ENCODE measurements at places on chromosomes 4 and X. TPM values are rescaled to one million over a fixed set of nuclear protein-coding genes. Genes with fewer than 3 reads are reported as not detected.

The MAP7D2 gene
- total RNA-seq, result 5.3 TPM

The NDNF gene
- total RNA-seq, result not detected

The RPL36A gene
- total RNA-seq, result 729 TPM

The STPG2 gene
- not detected for total RNA-seq

The FAM47E gene
- total RNA-seq, result 6.8 TPM

GRCh38 chr4:2141022-2141761 is 82.1 kb downstream of the NAT8L start:
- no peaks in the 10 kb centered on the region for H3K36me3 ChIP-seq
- no peak overlapping the region for H3K4me3 ChIP-seq
- DNase-seq, result no peak
- H3K4me1 ChIP-seq, result no peaks in the 10 kb centered on the region
- H3K27ac ChIP-seq, result no peak overlapping the region
- no peaks in the 10 kb centered on the region for H3K27me3 ChIP-seq

DNA sequence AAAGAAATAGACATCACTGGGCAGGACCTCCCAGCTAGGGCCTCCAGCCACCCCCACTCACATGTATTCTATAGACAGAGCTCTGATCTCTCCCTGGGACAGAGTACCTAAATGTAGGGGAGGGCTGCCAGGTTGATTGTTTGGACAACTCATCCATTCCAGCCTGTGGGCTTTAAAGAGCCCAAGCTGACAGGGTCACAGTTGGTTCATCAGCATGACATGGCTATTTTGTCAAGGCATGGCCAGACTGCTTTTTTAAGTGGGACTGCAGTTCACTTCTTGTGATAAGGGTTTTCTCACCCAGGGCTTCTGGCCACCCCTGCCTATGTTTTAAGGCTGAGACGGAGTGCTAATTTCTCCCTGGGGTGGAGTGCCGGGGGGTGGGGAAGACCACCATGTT is 63.3 kb downstream of the KLHL4 start:
- H3K4me3 ChIP-seq, result no peak overlapping the region
- no peak for DNase-seq
- H3K27me3 ChIP-seq, result no peaks in the 10 kb centered on the region
- H3K36me3 ChIP-seq, result no peaks in the 10 kb centered on the region

GRCh38 chr4:161792991-161793390 is 370.8 kb downstream of the FSTL5 start:
- H3K4me3 ChIP-seq, result no peak overlapping the region
- no peak overlapping the region for H3K27ac ChIP-seq
- no peak for DNase-seq
- no peaks in the 10 kb centered on the region for H3K27me3 ChIP-seq

GRCh38 chr4:10861036-10861435 is 176.5 kb upstream of the CLNK start:
- no peak overlapping the region for H3K27ac ChIP-seq
- DNase-seq, result no peak
- H3K4me1 ChIP-seq, result no peaks in the 10 kb centered on the region
- no peak overlapping the region for H3K4me3 ChIP-seq
- H3K36me3 ChIP-seq, result no peaks in the 10 kb centered on the region

DNA sequence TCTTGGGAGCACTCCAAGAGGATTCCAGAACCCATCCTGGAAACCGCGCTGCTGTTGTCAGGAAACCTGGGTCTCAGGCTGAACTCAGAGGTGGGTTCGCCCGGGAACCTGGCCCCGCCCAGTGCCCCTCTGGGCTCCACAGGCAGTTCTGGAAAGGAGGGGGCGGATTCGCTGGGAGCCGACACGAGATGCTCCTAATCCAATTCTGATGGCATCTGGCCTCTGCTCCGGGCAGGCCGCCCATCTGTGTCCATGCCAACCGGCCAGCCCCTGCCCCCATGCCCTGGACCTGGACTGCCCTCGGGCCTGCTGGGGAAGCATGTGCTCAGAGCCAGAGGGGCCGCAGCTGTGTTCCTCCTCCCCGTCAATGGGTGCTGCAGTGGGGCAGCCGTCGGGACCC is 21.0 kb downstream of the ATP2B3 start:
- H3K4me1 ChIP-seq, result no peaks in the 10 kb centered on the region
- no peak for DNase-seq
- no peak overlapping the region for H3K4me3 ChIP-seq
- H3K27me3 ChIP-seq, result no peaks in the 10 kb centered on the region
- no peaks in the 10 kb centered on the region for H3K36me3 ChIP-seq

DNA sequence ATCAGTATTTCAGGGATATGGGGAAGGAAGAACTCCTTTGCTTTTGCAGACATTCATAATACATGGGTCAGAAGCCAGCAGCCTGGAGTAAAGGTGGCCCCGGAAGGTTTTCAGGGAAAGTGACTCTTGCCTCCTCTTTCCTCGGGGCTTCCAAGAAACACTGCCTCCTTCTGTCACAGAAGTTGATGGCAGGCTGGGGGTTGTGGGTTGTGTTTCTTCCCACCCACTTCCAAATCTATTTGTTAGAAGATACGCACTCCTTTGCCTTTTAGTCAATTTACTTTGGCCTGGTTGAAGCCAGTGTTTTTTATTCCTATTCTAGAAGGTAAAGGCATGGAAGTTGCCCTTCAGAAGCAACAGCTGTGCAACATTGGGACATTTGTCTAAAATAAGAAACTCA is 19.7 kb downstream of the KIT start:
- no peak overlapping the region for H3K4me3 ChIP-seq
- no peaks in the 10 kb centered on the region for H3K36me3 ChIP-seq
- no peak overlapping the region for H3K27ac ChIP-seq
- no peaks in the 10 kb centered on the region for H3K4me1 ChIP-seq

DNA sequence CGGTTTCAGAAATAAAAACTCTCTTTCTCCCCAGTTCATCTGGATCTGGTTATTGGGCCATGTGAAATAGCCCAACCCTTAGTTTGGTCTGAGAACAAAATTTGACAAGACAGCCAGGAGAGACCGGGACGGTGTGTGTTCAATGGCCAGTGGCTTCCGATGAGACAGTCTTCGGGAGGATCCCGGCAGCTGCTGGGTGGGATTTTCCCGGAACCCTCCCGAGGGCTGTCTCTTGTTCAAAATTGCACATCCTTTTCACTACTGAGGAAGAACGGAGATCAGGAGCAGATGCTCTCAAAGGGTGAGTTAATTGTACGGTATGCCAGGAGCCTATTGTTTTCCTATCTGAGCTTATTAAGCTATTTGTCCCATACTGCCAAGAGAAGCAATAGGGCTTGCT is 166.5 kb downstream of the PRR32 start:
- H3K27ac ChIP-seq, result no peak overlapping the region
- no peak for DNase-seq
- H3K27me3 ChIP-seq, result no peaks in the 10 kb centered on the region

- no peaks in the 10 kb centered on the region for H3K4me1 ChIP-seq
- H3K27me3 ChIP-seq, result no peaks in the 10 kb centered on the region
- H3K27ac ChIP-seq, result no peak overlapping the region
- no peak for DNase-seq
- H3K36me3 ChIP-seq, result peaks cover 17% of the 10 kb centered on the region
- no peak overlapping the region for H3K4me3 ChIP-seq
Measured at GRCh38 chr4:81422595-81422994, 49.1 kb downstream of the RASGEF1B start.

DNA sequence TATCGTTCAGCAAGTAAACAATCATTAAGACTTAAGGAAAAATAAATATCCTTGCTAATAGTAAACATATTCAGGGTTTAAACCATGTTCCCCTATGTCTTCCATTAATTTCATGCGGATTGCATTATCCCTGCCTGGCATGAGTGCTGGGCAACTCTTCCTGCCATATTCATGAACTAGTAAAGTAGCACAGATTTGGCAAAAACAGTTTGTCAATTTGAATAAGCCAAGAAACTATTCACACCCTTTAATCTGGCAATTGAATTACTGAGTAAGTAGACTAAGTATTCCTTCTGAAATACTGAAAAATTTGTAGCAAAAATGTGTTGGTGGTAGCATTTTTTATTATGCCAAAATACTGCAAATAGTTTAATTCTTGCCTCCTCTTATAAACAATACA is 512.0 kb downstream of the NLGN4X start:
- no peaks in the 10 kb centered on the region for H3K4me1 ChIP-seq
- no peaks in the 10 kb centered on the region for H3K27me3 ChIP-seq
- no peak overlapping the region for H3K4me3 ChIP-seq
- H3K27ac ChIP-seq, result no peak overlapping the region
- H3K36me3 ChIP-seq, result no peaks in the 10 kb centered on the region

- no peaks in the 10 kb centered on the region for H3K27me3 ChIP-seq
- H3K4me1 ChIP-seq, result no peaks in the 10 kb centered on the region
- no peak for DNase-seq
- H3K36me3 ChIP-seq, result no peaks in the 10 kb centered on the region
Measured at GRCh38 chrX:79078114-79078513, 66.4 kb upstream of the GPR174 start.

GRCh38 chr4:87732033-87732765 is 67.2 kb upstream of the IBSP start:
- no peak for DNase-seq
- no peaks in the 10 kb centered on the region for H3K36me3 ChIP-seq
- no peak overlapping the region for H3K4me3 ChIP-seq
- no peaks in the 10 kb centered on the region for H3K27me3 ChIP-seq
- H3K4me1 ChIP-seq, result no peaks in the 10 kb centered on the region
- H3K27ac ChIP-seq, result no peak overlapping the region

DNA sequence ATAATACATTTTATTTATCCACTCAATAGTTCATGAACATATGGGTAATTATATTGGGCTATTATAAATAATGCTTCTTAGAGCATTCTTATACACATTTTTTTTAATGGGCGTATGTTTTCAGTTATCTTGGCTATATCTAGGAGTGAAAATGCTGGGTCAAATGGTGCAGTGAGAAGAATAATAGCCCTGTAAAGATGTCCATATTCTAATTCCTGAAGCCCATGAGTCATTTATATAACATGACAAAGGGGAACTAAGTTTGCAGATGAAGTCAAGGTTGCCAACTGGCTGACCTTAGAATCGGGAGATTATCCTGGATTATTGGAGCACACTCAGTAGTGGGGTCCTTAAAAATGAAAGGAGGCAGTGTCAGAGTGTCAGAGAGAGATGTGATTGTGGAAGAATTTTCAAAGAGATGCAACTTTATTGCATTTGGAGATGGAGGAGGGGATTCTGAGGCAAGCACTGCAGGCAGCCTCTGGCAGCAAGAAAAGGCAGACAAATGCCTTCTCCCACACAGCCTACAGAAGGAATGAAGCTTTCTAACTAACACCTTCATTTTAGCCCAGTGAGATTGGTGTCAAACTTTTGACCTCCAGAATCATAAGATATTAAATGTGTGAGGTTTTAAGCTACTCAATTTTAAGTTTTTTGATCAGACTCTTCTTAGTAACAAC is 106.1 kb upstream of the HS3ST1 start:
- H3K36me3 ChIP-seq, result no peaks in the 10 kb centered on the region
- no peaks in the 10 kb centered on the region for H3K4me1 ChIP-seq
- no peak overlapping the region for H3K27ac ChIP-seq
- H3K4me3 ChIP-seq, result no peak overlapping the region

- no peaks in the 10 kb centered on the region for H3K36me3 ChIP-seq
- peaks cover 2% of the 10 kb centered on the region for H3K4me1 ChIP-seq
- no peaks in the 10 kb centered on the region for H3K27me3 ChIP-seq
- DNase-seq, result no peak
- H3K27ac ChIP-seq, result no peak overlapping the region
Measured at GRCh38 chr4:40736910-40737309, 12.8 kb upstream of the NSUN7 start.

Measured in Peyer's patch (tissue), 4 donors.